ENCODE measurements at places on chromosomes 2 and 18.

DNA sequence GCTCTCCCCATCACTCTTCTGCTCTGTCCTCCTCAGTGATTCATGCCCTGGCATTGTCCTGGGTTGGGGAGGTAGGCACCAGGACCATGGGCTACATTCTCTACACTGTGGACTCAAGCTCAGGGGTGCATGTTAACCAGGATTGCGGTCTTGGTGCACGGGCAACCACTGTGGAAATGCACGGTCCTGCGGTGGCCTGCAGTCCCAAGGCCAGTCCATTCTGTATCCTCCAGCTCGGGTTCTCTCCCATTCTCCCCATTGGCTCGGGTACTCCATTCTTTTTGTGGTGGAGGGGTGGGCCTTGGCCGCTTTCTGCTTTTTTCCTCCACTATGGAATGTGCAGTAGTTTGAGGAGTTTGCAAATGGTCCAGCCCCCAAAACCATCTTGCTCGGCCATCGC is 215.0 kb upstream of the MYT1L start:
- no peak for DNase-seq

GRCh38 chr2:230230087-230230486 is 4.6 kb downstream of the SP140 start:
- no peak for DNase-seq

DNA sequence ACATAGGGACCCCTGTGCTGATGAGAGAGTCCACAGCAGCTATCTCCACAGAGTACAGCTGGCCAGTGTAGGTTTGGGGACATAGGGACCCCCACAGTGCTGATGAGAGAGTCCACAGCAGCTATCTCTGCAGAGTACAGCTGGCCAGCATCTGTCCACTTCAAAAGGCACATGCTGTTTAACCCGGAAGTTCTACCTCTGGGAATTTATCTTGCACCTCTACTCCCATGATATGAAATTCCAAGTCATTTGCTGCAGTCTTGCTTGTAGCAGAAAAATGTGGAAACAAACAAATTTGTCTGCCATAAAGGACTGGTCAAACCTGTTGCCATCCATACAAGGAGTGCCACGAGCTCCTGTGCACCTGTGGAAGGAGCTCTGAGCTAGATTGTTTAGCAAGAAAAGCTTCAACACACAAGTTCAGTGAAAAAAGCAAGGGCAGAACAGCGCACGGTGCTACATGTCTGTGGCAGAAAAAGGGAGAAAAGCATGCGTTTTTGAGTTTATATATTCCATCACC is 33.1 kb downstream of the LRRFIP1 start:
- DNase-seq: no peak

GRCh38 chr2:208039376-208040110 is 14.2 kb upstream of the PLEKHM3 start:
- no peak for DNase-seq

DNA sequence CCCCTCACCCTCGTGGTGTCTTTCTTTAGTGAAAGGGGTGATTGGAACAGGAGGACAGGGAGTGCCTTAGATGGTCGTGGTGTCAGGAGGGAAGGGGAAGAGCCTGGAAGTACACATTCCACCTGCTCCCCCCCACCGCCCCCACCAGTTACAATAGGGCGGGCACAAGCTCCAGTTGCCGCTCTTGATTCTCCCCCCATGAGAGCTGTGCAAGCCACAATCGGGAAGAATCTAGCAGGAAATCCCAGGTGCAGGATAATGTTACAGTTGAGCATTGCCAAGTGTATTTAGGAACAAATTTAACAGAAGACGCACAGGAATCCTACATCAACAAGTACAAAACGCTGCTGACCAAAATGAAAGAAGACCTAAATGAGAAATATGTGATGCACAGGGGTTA is 73.6 kb downstream of the ASAP2 start:
- no peak for DNase-seq

- DNase-seq: no peak
Measured at GRCh38 chr18:13760047-13760446, 33.6 kb downstream of the RNMT start.

- DNase-seq: no peak
Measured at GRCh38 chr2:172358691-172359556, 68.5 kb upstream of the ITGA6 start.

- DNase-seq: no peak
Measured at GRCh38 chr2:172101821-172102390, 794 bp downstream of the DLX2 start.

GRCh38 chr2:125710561-125710960 is 945.4 kb upstream of the GYPC start:
- DNase-seq: no peak

DNA sequence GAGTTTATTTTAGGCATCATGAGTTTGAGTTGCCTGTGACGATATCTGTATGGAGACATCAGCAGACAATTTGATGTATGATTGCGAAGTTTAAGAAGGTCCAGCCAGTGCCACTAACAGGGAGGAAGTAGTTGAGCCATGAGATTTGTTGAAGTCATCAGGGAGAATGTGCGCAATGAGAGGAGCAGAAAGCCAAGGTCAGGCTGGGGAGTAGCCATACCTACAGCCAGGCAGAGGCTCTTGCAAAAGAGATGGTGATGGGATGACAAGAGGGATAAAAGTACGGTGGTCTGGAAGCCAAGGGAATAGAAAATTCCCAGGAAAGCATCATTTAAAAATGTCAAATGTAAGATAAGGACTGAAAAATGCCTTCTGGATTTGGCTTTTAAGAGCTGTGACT is 51.2 kb downstream of the LIMS1 start:
- DNase-seq: no peak

- DNase-seq: no peak
Measured at GRCh38 chr2:37282746-37283145, 41.9 kb downstream of the PRKD3 start.
